ENCODE measurements at places on chromosomes 13 and 19. TPM values are rescaled to one million over a fixed set of nuclear protein-coding genes. Genes with fewer than 3 reads are reported as not detected.

DNA sequence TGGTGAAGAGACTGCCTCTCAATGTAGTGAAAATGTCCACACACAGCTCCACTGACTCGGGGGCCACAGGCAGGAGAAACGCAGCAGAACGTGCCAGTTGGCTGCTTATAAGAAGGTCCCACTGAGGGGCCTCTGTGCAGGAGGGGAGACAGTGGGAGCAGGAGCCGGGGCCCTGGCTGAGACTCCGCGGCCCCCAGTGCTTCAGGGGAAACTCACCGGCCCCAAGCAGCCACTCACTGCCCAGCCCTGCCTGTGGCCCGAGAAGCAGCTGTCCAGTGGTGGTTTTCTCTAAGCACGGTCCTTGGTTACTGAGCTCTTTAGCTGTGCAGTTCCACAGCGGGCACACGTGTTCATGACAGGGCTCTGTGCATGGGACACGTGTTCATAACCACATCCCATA is 91.9 kb upstream of the MCF2L start:
- DNase-seq: no peak

DNA sequence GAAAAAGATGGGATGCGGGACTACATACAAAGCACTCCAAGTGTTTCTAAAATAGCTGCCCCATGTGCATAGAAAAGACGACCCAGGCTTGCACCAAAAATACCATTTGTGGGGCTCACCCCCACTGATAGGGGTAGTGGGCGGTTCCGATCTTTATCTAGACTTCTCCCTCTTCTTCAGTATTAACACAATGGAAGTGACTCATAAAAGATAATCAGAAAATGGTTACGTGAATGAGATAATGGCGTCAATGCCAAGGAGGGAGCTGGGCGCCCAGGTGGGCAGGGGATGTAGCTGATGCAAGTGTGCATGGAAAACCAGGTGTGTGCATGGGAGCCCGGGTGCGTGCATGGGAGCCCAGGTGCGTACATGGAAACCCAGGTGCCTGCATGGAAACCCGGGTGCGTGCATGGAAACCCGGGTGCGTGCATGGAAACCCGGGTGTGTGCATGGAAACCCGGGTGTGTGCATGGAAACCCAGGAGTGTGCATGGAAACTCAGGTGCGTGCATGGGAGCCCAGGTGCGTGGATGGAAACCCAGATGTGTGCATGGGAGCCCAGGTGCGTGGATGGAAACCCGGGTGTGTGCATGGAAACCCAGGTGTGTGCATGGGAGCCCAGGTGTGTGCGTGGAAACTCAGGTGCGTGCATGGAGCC is 32.7 kb downstream of the LAMP1 start:
- DNase-seq: no peak

DNA sequence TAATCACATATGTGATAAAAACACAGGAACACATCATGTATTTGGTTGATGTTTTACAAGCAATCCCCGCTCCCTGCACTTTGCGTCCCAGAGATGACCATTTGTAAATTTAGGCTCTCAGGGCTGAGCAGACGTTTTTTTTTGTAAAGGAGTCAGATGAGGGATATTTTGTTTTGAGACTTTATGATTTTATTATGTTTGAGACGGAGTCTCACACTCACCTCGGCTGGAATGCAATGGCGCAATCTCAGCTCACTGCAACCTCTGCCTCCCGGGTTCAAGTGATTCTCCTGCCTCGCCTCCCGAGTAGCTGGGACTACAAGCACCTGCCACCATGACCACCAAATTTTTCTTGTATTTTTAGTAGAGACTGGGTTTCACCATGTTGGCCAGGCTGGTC is 1.4 kb downstream of the TLE6 start:
- no peak for DNase-seq

DNA sequence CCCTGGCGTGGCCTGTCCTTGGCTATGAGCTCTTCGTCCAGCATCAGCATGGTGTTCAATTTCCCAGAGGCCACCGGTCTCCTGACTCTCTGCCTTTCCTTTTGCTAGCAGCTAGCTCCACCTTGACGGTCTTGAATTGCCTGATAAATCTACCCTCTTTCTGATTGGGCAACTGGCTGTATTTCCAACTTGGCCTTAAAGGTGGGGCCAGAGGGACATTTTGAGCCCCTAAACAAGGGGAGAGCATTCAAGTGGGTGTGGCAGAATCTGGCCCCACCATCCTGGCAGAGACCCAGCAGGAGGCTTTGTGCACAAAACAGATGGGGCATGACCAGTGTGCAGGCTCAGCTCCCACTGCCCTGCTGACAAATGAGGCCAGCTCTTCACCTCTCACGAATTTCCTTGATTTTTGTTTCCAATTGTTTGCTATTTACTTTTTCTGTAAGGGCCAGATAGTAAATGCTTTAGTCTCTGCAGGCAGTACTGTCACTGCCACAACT is 148.9 kb upstream of the VSTM2B start:
- DNase-seq: peak; percentile 8

Gene SLC10A2
- total RNA-seq: not detected
